ENCODE measurements at places on chromosomes 3 and 15.

- DNase-seq: no peak
These were observed 33.8 kb upstream of the GYG1 start for GRCh38 chr3:148957586-148957985.

GRCh38 chr15:85274315-85275050 is 105.9 kb upstream of the AKAP13 start:
- DNase-seq: peak; percentile 58

DNA sequence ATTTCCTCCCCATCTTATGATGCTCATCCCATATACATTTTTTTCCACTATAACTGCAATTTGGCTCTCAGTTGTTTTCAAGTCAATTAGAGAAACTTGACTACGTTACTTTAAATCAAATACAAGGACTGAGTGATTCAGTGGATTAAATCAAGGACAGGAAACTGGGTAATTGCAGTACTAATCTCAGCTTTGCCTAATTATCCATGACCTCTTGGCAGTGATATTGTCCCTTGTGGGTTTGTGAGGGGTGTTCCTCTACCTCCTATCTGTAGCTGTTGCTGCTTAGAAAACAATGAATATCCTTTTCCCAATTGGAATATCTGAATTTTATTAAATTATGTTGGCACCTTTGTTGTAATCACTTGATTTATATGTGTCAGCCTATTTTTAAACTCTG is 79.4 kb downstream of the ZPLD1 start:
- DNase-seq: no peak

- DNase-seq: peak; percentile 83
These were observed 350.3 kb downstream of the DOCK3 start for GRCh38 chr3:51024765-51025632.

DNA sequence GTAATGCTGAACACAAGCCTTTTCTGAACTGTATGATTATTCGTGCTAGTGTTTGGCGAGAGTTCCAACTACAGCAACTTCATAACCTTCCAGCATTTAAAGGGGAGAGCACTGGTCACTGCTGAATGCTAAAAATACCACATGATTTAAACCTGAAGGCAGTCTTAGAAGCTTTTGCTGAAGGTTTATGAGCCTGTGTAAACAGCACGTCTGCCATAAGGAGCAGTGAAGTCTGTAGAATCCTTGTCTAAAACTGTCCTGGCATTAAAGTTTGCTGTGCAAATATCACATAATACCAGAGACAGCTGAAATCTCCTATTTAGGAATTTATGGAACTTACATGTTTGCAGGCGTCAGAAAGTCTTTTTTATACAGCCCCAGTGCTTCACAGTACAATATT is 5.9 kb downstream of the SATB1 start:
- no peak for DNase-seq

- DNase-seq: no peak
These were observed 17.1 kb downstream of the CD80 start for GRCh38 chr3:119542168-119542767.

GRCh38 chr3:95971573-95971972 is 842.8 kb upstream of the EPHA6 start:
- DNase-seq: no peak

DNA sequence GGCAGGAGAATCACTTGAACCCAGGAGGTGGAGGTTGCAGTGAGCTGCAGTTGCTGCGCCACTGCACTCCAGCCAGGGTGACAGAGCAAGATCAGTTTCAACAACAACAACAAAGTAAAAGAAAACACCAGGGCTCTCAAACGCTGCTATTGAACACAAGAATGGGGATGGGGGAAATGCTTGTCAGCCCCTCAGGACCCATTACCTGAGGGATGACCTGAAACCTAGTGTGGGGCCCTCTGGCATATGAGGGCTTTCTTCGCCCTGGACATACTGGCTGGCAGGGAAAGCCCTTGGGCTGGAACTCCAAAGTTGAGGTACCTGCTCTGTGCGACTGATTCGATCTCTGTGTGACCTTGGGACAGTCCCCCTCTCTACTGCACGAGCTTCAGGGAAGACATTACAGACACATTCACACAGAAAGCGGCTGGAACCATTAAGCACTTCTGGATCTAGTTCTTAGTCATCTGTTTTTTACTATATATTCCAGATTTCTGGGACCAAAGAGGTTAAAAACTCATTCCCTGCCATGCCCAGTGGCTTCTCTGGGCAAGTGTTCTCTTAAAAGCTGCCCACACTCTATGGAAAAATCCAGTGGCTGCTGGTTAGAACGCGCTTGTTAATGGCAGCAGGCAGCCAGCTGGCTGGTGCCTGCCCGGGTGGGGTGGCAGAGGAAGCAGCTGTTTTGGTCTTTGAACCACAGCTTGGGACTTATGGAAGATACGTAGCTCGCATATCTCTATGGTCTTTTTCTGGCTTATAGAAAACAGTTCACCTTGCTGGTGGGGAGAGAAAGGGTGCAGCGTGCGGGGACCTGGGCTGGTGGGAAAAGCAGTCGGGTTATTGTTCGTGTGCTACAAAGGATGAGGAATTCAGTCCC is 57.2 kb downstream of the ATP1B3 start:
- DNase-seq: no peak

DNA sequence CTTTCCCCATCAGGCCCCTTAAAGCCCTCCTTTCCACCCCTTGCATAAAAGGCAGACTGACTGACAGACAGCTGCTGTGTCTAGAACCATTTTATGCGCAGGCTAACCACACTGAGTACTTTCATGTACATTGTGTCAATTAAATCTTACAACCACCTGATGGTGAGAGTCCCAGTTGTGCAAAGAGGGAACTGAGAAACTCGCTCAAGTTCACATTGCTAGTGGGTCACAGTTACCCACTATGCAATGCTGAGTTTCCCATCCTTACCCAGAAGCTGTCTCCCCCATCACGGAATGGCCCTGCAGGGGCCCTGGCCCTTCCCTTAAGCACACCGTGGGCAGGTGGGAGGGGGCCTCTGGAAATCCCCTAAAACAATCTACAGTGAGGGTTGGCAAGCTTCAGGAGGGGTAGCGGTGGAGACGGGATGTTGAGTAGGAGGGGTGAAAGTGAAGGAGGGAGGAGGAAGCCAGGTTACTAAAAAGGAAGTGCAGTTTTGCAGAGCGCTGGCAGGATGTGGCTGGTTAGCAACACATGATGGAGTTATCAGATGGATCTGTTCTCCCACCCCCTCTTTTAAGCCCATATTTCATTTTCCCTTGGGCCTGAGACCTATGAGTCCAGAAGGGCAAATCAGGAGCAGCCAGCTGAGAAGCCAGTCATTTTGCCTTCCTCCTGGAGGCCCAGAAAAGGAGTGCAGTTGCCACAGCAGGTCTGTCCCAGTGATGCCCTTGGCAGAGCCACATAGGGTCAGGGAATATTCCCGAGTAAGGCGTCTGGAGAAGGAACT is 30.0 kb downstream of the STARD5 start:
- DNase-seq: peak; percentile 90

- DNase-seq: no peak
These were observed 653.6 kb downstream of the NAALADL2 start for GRCh38 chr3:175512700-175513099.

- no peak for DNase-seq
These were observed 7.0 kb downstream of the RASL12 start for GRCh38 chr15:65060641-65061397.

GRCh38 chr15:82174471-82175235 is 87.9 kb downstream of the EFL1 start:
- no peak for DNase-seq

Measured in activated effector memory CD4-positive, alpha-beta T cell treated with anti-CD3 and anti-CD28 coated beads, Interleukin-2, amount 50 U/mL, for 16 hours (primary cell).